HT-29 (cell line): ENCODE measurements at places on chromosomes 12 and 14. TPM values are rescaled to one million over a fixed set of nuclear protein-coding genes. Genes with fewer than 3 reads are reported as not detected.
A peak's percentile ranks its signal among the peaks of the same experiment; 100 is the strongest.

GRCh38 chr12:67426067-67426466 is 156.9 kb downstream of the CAND1 start:
- no peak for DNase-seq

DNA sequence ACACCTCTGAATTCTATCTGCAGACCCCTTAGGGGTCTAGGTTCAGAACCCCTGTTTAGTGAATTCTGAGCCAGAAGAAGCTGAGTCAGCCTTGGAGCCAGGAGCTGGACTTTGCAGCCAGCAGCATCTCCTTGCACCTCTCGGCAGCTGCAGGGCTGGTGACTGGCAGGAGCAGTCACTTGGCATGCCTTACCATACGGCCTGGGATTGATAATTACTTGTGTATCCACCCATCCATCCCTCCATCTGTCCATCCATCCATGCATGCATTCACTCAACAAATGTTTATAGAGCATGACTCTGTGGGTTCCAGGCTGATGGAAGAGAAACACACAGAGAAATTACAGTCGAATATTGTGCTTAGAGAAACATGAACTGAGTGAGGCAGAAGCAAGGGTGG is 67.5 kb upstream of the PRIMA1 start:
- no peak for DNase-seq

- peak; percentile 58 for DNase-seq
These were observed 718 bp downstream of the CCDC92 start for GRCh38 chr12:123971770-123972456.

DNA sequence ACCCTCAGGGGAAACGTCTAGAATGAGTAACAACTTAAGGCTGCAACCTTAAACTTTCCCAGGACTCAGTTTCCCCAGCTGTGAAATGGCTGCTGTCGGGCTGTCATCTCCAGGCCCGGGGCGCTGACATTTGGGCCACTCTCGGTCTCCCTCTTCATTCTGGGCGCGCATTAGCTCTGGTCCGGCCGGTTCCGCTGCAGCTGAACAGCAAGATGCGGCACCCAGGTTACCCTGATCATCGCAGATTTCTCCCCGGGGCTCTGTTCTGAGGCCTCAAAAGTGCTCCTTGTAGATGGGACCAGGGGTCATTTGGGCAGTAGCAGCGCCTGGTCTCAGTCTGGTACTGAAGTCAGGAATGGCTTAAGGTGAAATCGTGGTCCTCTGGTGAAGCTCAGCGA is 890 bp upstream of the BCL7A start:
- DNase-seq: no peak

DNA sequence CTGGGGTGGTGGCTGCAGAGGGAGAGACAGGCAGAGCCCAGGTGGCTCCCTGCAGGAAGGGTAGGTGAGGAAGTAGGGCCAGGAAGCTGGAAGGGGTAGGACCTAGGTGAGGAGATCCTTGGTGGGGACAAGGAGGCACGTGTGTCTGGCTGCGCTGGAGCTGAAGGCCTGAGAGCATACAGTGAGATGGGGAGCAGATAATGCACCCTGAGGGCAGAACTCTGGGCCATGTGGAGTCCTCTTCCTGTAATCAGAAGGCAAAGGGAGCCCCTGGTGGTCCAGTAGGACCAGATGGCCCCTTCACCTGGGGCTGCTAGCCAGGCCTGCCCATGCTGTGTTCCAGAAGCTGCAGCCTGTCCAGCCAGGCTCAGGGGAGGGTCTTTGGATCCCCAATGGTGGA is 15.3 kb upstream of the KRT80 start:
- no peak for DNase-seq

DNA sequence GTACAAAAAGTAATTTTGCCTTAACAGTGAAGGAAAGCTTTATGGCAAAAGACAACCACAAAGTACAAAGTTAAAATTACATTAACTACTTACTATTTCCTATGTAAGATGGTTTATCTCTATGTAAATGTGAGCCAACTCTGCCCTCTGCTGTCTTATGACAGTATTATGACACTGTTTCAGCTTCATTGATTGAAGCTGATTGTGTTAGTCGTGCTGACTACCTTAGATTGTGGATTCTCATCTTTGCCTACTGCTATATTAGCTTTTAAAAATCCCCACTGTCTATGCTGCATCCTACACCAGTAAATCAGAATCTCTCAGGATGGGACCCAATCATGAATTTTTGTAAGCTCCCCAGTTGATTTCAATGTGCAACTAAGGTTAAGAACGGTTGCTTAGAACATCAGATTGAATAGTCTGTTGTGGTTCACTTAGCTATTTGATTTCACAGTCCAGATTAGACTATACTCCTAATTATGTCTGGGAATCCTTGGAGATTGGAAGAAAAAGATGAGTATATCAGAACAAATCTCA is 12.2 kb upstream of the SPTB start:
- DNase-seq: peak; percentile 73

DNA sequence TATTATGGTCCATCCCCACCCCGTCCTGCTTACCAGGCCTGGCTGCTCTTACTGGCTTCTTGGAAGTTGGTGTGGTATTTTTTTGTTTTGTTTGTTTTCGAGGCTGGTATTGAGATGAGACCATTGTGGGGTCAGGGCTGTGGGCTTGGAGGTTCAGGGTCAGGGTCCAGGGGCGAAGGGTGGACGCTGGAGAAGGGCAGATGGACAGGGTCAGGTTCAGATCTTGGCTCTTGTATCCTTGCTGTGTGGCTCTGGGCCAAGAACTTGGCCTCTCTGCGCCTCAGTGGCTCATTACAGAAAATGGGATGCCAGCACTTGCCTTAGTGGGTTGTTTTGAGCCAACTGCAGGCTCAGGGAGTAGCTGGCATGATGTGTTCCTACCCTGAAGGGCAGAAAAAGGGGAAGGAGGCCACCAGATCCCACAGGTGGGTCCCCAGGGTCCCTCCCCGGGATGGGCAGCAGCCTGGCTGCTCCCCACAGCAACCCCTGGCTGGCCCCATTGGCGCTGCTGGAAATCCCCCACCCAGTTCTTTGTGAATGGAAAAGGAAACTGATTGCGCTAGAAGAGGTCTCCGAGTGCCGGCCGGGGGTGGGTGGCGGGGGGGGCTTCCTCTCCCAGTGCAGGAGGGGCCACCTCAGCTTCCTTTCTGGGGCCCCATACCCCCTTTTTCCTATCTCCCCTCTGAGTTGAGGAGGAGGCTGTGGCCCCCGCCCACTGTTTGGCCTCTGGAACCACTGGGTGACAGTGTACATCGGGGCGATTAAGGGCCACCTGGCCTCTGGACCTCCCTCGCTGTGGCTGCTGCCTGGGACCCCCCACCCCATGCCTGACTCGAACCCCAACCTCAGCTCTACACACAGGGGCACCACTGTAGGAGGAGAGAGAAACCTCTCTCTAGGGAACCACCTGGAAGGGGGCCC is 25.0 kb downstream of the SH2B3 start:
- DNase-seq: no peak

GRCh38 chr12:129279771-129280170 is 426.5 kb downstream of the GLT1D1 start:
- DNase-seq: no peak

DNA sequence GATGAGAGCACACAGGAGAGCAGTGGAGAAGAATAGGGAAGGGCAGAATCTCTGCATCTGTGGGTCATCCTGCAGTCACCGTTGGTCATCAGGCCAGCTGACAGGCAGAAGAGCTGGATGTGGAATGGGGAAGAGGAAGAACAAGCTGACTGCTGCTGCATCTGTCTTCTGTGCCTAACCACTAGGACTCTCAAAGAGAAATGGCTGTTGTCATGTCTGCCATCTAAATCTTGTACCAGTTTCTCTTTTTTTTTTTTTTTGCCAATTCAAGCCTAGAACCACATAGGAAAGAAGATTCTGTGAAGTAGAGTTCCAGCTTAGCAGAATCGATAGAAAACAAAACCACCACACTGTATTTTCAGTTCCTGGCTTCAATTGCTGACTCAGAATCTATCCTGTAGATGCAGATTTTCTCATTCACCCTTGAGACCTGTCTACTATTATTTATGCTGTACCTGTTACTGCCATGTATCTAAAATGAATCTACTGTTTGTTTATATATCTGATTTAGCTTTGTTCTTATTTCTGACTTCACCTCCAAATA is 421.9 kb upstream of the PRICKLE1 start:
- no peak for DNase-seq

GRCh38 chr12:80099259-80099658 is at the start of gene OTOGL:
Gene OTOGL, plus strand, starts transcription at chr12:80099537. Its CDS starts 109,895 bp downstream, at chr12:80209432.
- DNase-seq: no peak

GRCh38 chr12:65602610-65603295 is 221.5 kb upstream of the HMGA2 start:
- peak; percentile 92 for DNase-seq

- DNase-seq: no peak
These were observed 532.5 kb downstream of the VRK1 start for GRCh38 chr14:97329701-97330100.

GRCh38 chr12:111656016-111656415 is 29.7 kb downstream of the BRAP start:
- no peak for DNase-seq

DNA sequence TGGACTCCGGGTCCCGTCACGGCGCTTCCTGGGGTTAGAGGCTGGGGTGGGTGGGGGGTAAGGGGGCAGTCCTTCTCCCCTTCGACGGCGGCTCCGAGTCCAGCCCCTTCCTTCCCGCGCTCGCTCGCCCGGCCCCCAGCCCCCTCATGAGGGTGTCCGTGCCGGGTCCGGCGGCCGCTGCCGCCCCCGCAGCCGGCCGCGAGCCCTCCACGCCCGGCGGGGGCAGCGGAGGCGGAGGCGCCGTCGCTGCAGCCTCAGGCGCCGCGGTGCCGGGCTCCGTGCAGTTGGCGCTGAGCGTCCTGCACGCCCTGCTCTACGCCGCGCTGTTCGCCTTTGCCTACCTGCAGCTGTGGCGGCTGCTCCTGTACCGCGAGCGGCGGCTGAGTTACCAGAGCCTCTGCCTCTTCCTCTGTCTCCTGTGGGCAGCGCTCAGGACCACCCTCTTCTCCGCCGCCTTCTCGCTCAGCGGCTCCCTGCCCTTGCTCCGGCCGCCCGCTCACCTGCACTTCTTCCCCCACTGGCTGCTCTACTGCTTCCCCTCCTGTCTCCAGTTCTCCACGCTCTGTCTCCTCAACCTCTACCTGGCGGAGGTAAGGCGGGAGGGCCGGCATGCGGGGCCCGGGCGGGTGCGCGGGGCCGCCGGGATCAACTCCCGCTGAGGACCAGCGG is 500 bp downstream of the GPR137C start:
- peak; percentile 9 for DNase-seq

Gene RPGRIP1
- 0.05 and 0.33 TPM in 2 replicates for total RNA-seq

Gene OTOGL
- 0.13 and 0.18 TPM in 2 replicates for total RNA-seq

Gene TAS2R20
- total RNA-seq: 0.79 and 0.86 TPM in 2 replicates

Gene KRT74
- not detected in 2 replicates for total RNA-seq

Gene PTPN21
- 2.1 and 3.3 TPM in 2 replicates for total RNA-seq

Gene TAS2R10
- total RNA-seq: 0.21 and 0.36 TPM in 2 replicates
